ENCODE measurements at places on chromosomes 1 and 21. TPM values are rescaled to one million over a fixed set of nuclear protein-coding genes. Genes with fewer than 3 reads are reported as not detected.
A peak's percentile ranks its signal among the peaks of the same experiment; 100 is the strongest.

GRCh38 chr1:180975551-180975950, 47.1 kb downstream of the STX6 start:
- DNase-seq: no peak

DNA sequence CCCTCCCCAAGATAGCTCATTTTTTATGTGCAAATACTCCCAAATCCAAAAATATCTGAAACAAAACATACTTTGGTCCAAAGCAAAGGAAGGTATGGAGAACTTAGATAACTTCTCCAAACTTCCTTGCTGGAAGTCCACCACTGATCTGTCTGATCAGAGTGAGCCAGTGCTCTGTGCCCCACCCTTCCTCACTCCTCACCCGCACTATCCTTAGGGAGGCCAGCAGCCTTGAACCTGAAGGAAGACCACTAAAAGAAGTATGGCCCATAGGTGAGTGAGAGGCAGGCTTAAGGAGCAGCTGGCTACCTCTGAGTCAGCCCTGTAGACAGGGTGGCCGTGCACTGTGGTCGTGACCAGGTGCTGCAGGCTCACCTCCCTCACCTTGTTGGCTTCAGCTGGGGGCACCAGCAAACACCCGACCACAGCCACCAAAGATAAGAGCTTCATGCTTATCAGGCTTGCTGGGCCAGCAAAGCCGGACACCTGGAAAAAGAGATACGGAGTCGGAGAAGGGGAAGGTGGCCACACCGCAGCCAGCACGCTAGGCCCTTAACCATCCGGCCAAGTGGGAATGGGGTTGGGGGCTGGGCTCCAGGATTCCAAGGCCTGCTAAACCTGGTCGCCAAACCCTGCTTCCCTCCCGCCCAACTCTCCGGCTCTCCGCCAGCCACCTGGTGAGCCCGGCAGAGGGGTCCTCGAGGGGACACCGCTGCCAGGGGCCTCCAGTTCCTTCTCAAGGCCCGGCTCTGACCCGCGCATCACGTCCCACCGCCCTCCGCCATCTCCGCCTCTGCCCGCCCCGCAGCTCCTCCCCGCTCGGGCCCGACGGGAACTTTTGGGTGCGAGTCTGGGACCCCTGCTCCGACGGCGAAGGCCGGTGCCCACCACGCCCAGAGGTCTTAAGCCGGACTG, 543 bp downstream of the TMEM9 start:
- peak; percentile 82 for DNase-seq

ADAM30 gene
- not detected for total RNA-seq

DNA sequence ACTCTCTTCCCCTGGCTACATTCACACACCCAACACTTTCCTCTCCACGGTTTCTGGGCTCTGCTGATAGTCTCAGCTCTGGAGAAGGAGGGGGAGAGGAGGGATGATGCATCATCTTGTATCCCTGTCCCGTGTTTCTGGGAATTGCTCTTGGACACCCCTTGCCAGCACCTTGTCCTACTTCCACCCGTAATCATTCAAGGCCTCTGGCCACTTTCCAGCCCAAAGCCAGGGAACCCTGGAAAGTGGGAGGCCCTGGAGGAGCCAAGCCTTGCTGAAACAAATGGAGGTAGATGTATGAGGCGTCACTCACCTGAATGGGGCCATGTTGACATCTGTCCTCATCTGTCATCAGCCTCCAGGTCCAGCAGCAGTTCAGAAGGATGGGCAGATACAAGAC, 4.4 kb downstream of the PLEKHO1 start:
- no peak for DNase-seq

DNA sequence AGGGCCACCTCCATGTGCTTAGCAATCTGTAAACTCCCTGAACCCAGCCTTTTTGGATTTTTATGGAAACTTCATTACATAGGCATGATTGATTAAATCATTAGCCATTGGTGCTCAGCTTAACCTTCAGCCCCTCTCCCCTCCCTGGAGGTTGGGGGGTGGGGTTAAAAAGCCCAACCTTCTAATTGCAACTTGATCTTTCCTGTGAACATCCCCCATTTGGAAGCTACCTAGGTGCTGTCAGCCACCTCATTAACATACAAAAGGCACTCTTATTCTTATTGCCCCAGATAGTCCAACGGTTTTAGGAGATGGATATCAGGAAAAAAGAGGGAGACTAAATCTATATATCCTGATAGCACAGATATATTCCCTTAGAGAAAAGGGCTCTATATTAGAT, 424.0 kb upstream of the BEND5 start:
- no peak for DNase-seq

DNA sequence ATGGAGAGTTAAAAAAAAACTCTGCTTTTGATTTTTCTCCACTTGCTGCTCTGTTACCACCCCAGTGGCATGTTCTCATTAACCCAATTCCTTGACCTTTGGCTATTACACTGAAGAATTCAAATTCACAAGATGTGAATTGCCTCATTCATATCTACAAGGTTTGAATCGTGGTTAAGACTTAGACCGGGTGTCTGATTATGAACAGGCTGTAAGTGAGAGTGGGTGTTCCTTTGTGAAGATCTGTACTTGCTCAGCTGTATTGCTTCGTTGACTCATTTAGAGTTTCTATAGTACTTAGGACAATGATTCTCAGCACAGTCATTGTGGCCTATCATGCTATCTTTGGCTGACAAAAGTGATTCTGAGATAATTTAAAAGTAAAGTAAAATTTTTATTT, 36.4 kb downstream of the DNM3 start:
- DNase-seq: peak; percentile 26
